ENCODE measurements at places on chromosomes 3 and 15.

GRCh38 chr3:65070968-65071367, 383.2 kb upstream of the ADAMTS9 start:
- no peak for DNase-seq

- DNase-seq = no peak
Observed at GRCh38 chr3:52310861-52311575, 5.1 kb upstream of the DNAH1 start.

DNA sequence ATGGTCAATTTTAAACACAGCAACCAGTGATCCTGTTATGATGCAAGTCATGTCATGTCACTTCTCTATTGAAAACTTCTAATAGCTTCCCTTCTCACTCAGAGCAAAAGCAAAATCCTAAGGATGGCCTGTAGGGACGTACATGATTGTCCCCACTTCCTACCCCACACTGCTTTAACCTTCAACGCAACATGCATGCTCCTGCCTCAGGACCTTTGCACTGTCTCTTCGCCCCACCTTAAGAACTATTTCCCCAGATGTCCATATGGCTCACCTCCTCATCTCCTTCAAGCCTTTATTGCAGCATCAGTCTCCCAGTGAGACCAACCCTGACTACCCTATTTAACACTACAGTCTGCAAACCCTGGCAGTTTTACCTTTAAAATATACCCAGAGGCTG, 214.1 kb upstream of the CHRM5 start:
- DNase-seq = no peak

DNA sequence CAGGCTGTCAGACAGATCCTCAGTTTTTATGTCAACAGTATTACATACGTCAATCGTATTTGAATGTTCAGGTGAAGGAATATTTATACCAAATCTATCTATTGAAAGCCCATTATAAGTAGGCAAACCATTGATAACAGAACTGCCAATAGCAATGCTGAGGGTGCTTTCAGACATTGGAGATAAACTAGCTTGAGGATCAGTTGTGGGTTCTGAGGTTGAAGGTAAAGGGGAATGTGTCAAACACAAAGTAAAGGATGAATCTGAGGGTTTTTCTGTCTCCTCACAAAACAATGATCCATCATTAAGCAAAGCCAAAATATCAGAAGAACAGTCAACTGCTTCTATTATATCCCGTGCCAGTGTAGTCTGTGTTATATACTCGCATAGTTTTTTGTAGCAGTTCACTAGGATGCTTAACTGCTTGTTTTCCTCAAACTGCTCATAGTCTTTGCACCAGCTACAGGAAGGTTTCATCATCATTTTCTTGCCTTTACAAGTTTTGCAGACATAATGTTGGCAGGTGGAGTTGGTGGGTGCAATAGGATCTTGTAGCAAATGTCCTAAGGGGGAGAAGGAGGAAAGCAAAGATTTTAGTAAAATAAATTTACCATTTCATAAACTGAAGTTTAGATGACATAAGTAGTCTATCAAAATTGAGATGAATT, 43.8 kb downstream of the MSL2 start:
- no peak for DNase-seq
